H9 (cell line): ENCODE measurements at places on chromosomes 5 and 9.

DNA sequence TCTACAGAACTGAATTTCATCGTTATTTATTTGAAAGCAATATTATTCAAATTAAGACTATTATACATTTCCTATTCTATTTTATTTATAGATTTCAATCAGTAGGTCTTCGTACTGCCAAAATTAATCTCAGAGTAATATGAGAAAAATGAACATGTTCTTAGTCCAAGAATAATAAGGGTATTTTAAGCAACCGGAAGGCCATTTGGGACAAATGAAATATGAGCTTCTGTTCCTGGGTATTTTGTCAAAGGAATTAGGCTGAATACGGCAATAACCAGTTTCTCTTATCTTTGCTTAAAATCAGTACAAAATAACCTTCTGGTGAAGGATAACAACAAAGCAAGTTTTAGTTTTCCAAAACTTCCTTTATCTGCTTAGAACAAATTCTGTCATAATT lies 410.3 kb upstream of the PRR16 start:
- DNase-seq: no peak

GRCh38 chr9:33880211-33881089 lies 63.5 kb downstream of the UBE2R2 start:
- no peak for DNase-seq

GRCh38 chr9:88737876-88738275 lies 202.9 kb downstream of the NXNL2 start:
- no peak for DNase-seq

- no peak for DNase-seq
Observed at GRCh38 chr5:120779674-120780073, 315.6 kb downstream of the PRR16 start.

DNA sequence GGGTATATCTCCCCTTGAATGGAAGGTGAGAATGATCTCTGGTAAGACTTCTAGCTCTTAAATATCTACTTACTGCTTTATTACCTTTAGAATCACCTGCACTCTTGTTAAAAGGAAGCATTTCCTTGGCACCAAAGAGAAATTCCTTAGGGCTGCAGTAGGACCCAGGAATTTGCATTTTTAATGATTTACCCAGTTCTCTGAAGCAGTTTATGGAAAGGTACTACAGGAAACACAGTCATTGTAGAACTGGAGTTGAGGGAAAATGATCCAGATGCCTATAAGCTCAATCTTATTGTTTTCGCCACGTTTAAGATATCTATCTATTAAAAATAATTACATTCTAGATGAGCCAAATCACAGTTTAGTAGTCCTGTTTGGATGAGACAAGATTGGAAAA lies 9.5 kb upstream of the C9 start:
- no peak for DNase-seq

- DNase-seq: peak; percentile 24
Observed at GRCh38 chr9:126151686-126152134, 174.9 kb upstream of the MVB12B start.

DNA sequence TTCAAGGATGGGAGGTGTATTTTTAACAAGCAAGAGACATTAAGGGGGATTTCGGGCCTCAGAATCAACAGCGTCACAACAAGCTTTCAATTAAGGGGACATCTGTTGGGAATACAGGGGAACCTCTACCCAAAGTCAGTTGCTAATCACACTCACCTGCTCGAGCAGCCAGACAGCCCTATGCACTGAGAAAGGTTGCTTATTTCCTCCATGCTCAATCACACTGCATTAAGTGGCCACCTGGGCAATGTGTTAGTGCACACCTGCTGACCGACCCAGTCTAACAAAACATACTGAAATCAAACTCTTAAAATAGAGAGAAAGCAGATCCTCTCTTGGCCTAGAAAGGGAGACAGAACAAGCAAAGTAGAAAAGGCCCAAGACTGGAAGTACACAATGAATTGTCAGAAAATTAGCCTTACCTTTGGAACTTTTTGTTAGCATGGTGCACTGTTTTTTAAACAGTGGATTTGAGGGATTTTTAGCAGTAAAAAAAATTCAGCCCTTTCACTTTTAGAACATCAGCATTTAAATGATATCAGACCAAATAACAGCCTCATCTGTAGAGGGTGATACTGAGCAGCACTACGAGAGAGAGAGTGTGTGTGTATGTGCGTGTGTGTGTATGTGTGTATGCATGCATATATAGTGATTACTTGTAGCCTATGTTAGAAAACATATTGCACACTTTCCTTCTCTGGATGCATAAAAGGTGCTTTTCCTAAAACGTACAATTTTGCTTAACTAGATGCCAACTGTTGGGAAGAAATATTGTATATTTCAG lies 1118.6 kb upstream of the DMAC1 start:
- no peak for DNase-seq

DNA sequence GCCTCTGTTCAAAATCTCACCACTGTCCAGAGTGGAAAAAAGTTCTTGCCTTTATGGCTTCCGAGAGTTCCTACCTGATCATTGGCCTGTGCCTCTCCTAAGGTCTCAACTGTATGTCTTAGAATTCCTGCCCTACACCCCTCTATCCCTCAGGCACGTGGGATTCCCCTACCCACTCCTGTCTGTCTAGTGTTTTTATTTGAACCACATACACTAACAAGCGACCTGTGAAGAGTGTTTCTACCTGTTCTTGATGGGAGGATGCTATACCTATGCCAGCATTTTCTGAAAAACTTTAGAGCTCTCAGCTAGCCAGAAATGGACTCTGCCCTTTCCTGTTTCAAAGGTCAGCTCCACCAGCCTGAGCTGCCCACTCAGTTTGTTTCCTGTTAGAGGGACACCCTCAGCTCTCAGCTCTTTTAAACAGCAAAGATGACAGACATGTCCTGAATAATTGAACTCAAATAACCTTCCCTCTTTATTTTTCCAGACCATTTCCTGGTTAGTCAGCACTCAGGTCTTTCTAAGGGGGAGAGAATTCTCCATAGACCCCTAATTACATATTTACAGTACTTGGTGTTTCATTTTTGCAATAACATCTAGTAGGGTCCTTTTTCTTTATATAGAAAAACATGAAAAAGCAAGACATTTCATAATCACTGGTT lies 214.8 kb downstream of the AOPEP start:
- no peak for DNase-seq

GRCh38 chr9:131598121-131598520 lies 52.8 kb downstream of the PRRT1B start:
- DNase-seq: no peak

GRCh38 chr5:134490255-134490924 lies 35.1 kb upstream of the JADE2 start:
- no peak for DNase-seq

GRCh38 chr9:106218427-106218826 lies 524.1 kb downstream of the TMEM38B start:
- no peak for DNase-seq

- DNase-seq: no peak
Observed at GRCh38 chr5:22887566-22887965, 34.4 kb upstream of the CDH12 start.

DNA sequence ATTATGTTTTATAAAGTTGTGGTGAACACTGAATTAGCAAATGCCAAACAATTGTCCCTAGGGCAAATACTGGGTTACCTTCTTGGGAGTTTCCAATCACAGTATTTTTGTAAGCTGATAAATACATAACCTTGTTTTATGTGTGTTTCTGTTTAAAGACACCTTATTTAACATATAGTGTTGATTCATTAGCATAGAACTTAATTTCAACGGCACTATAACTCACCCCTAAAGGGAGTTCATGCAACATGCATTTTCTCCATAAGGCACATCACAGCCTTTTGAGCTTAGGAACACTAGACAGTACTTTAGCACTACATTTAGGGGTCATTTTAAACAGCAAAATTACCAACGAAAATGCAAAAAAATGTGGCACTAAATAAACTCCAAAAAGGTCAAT lies 74.2 kb upstream of the TYRP1 start:
- no peak for DNase-seq

GRCh38 chr5:34690898-34691297 lies 34.8 kb downstream of the RAI14 start:
- DNase-seq: no peak

DNA sequence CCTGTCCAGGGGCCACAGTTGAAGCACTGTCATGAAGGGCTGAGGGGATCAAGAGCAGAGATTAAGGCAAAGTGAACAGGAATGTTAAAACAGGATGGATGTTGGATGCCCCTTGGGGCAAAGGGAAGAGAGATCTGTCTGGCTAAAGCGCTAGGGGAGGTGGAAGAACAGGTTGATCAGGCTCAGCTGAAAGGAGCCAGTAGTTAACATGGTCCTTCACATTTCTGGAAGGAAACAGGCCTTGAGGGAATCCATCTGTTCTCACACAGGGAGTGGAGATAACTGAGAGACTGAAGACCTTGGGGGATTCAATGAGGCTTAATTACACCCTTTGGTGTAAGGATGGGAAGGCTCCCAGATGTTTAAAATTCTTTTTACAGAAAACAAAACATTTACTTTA lies 5.8 kb downstream of the HAPLN1 start:
- DNase-seq: no peak

- peak; percentile 70 for DNase-seq
Observed at GRCh38 chr5:143404416-143405062, 1.1 kb upstream of the NR3C1 start.

GRCh38 chr5:135871268-135871915 lies 24.2 kb downstream of the IL9 start:
- no peak for DNase-seq

DNA sequence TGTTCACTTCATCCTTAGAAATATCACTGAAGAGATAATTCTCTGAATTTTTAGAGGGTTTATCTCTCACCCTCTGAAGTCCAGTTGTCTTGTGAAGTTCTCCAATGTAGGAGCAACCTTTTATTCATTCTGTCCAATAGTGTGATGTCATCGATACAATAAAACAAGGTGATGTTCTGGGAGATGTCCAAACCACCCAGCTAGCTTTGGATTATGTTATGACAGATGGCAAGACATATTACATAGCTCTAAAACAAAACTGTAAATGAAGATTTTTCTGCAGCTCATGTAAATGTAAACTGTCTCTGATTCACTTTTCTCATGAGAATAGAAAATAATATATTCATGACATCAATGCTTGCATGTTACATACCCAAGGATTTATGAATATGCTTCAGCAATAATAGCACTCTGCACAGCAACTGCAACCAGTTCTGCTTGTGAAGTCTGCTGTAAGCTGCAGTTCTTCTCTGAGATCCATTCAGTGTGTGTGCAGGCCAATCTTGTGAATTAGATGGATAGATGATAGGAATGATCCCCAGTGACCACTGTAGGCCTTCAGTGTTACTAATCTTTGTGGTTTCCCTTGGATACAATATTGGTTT lies 172.6 kb upstream of the CDH12 start:
- DNase-seq: no peak

GRCh38 chr9:125646621-125647100 lies 60.3 kb downstream of the MAPKAP1 start:
- DNase-seq: no peak

DNA sequence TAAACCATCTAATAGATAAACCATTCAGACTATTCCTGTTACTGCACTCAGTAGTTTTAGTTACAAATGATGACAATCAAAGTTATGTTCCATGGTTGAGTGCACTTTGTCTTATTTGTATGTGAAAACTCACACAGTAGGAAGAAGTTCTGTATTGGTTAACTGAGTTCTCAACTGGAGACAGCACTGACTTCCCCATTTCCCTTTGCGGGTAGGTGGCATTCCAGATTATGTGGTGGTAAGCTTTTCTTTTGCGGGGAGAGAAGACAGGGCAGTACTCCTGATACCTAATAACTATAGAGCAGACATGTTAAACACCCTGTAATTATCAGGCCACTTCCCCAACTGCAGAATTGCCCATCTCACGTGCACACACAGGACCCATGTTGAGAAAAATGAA lies 24.4 kb downstream of the TARS1 start:
- no peak for DNase-seq

- DNase-seq: no peak
Observed at GRCh38 chr9:88800329-88800682, 191.0 kb upstream of the S1PR3 start.

- DNase-seq: no peak
Observed at GRCh38 chr9:27047136-27047535, 41.7 kb upstream of the LRRC19 start.

GRCh38 chr9:116027096-116027495 lies 126.5 kb upstream of the PAPPA start:
- no peak for DNase-seq

DNA sequence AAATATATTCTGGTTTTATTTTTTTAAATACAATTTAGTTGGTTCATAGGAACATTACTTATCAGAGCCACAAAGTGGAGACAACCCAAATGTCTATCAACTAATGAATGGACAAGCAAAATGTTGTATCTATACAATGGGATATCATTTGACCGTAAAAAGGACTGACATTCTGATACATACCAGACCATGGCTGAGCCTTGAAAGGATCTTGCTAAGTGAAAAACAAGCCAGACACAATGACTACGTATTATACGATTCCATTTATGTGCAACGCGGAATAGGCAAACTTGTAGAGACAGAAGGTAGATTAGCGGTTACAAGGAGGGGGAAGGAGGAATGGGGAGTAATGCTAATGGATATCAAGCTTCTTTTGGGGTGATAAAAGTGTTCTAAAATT lies 621.6 kb downstream of the BNC2 start:
- DNase-seq: no peak

DNA sequence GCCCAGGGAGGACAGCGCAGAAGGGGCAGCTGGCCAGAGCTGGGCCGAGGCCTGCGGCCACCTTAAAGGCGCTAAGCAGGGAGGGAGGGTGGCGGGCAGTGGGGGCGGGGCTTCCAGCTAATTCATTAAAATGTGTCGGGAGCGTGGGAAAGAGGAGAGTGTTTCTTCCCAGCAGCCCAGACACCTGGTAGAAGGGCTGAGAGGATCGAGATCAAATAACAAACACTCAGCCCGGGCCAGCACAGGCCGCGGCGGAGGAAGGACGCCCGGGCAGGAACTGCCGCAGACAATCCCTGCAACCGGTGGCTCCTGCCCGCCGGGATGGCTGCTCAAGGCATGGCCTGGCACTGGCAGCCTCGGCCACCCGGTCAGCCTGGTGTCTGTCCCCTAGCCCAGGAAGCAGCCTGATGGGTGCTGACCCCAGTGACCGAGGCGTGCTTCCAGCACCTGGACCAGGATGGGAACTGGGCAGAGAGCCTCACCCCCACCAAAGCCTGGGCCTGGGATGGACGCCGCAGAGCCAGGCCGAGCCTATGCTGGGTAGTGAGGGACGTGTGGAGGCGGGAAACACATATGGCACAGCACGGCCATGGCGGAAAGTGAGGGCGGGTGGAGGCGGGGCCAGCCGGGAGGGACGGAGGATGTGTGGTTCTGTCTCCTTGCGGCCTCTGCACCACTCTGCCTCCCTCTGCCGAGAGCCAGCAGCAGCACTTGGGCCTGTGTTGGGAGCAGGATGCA lies 3.2 kb upstream of the NRARP start:
- peak; percentile 83 for DNase-seq
